Mesothelial cell of epicardium (in vitro differentiated cells): ENCODE measurements at places on chromosomes 16 and 17.

- DNase-seq, result no peak
Measured at GRCh38 chr16:55421226-55421625, 57.8 kb upstream of the MMP2 start.

- no peak for DNase-seq
Measured at GRCh38 chr17:57035971-57036481, 49.0 kb upstream of the AKAP1 start.

DNA sequence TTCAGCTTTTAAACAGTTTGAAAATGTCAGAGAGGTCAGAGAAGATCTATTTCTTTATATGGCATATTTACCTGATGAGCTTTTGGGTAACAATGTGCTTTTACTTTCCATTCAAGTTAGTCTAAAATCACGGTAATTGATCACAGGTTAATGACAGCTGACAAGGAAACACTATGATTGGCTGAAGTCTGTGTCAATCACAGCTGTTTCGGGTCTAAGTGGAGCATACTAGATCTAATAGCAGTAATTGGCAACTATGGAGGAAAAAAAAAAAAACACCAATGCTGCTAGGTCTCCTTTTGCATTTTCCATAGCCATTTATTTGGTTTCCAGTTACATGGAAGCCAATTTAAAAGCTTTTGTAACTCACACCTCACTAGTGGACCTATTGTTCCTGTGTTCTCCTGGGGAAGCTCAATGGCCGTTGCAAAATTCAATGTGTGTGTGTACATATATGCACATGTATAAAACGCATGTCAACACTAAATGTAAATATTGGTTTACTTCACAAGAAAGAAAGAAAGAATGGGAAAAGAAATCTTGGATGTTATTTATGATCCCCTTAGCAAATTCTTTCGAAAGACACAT lies 568.3 kb upstream of the ZFHX3 start:
- no peak for DNase-seq

GRCh38 chr16:77721752-77722308 lies 484 bp upstream of the NUDT7 start:
- DNase-seq, result no peak

GRCh38 chr17:15436473-15437302 lies 30.7 kb downstream of the CDRT4 start:
- no peak for DNase-seq

DNA sequence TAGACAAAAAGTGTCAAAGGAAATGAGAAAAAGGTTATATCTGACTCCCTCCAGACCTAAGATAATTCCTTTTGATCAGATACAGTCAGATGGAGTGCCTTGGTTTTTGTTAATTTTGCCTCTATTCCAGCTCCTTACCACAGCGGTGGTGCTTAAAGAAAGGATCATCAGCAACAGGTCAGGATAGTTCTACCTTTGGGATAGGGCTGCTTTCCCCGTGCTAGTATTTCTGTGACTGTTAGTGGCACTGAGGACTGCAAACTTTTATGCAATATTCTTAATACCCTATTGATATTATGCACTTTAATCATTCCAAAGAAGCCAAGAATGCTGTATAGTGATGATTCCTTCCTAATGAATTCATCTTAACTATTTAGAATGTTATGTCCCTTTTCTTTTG lies 24.5 kb downstream of the NQO1 start:
- DNase-seq, result no peak

GRCh38 chr16:88012360-88012759 lies 61.1 kb downstream of the BANP start:
- no peak for DNase-seq

- DNase-seq, result no peak
Measured at GRCh38 chr17:64024215-64024654, 3.8 kb upstream of the ICAM2 start.

DNA sequence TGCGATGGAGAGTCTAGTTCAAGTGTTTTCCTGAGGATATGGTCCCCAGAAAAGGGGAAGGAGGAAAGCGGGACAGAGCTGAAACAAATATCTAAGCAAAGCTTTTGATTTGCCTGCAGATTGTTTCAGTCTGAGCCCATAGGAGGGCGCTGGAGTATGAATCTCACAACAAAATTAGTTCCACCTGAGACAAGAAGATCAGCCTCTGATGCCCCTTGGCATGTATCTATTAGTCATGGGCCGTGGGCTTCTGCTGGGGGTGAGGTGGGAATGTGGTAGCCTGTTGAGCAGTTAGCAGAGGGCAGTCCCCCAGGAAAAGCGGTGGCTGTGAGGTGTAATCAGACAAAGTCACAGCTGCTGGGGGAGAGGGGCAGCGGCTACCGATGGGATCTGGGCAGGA lies 446.9 kb downstream of the CA10 start:
- no peak for DNase-seq

- DNase-seq, result peak; percentile 82
Measured at GRCh38 chr17:75587675-75588595, at the start of gene MYO15B. Gene MYO15B, plus strand, starts transcription at chr17:75587800. Its CDS starts 258 bp downstream, at chr17:75588058.

GRCh38 chr16:31487720-31488467 lies 5.0 kb downstream of the SLC5A2 start:
- DNase-seq, result peak; percentile 63

DNA sequence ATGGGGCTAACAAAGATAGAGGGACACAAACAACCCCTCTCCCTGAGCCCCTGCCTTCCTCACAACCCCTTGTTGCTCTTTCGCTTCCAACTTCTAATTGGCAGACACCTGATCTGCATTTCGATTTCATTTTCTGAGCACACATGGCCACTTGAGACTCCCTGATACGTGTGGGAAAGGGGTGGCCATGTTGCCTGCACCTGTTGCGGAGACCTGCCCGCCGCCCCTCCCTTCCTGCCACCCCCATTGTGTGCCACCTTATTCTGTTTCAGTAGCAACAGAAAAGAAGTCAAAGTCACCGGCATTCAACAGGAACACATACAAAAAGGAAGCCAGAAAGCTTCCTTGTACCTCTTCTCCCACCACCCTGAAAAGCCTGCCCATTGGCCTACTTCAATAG lies 254.7 kb upstream of the SOX9 start:
- DNase-seq, result no peak

- no peak for DNase-seq
Measured at GRCh38 chr17:70615831-70616230, 446.5 kb downstream of the KCNJ2 start.

DNA sequence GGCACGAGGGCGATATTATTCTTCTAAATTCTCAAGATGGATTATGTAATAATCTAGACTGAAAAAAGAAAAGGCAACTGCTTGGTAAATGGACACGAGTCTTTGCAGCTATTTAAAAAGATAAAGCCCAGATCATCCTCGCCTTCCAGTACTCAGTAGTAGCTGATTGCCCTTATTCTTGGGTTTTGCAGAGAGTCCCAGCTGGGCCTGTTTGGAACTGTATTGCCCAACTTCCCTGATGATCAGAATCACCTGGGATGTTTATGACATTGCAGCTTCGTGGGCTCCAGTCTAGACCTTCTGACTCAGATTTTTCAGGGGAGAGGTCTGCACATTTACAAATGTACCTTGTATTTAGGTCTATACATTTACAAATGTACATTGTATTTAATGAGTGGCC lies 213.5 kb downstream of the RAB11FIP4 start:
- DNase-seq, result no peak

- DNase-seq, result no peak
Measured at GRCh38 chr16:80889779-80890359, 85.5 kb upstream of the CDYL2 start.

DNA sequence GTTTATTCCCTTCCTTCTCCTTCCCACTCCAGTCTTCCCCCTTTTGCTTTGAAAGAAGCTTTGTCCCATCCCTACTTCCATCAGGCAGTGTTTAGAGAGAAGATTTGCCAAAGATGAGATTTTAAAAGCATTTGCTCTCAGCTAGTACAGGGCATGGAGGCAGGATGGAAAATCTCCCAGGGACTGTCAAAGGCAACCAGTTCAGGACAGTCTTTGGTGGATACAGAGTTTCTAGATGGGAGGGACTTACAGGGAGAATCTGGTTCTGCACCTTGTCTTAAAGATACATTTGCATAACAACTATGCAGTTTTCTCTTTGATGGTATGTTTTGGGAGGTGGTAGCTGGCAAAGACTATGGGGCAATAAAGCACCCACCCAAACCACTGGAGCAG lies 26.2 kb downstream of the CHD9 start:
- DNase-seq, result no peak
